ENCODE measurements at places on chromosomes 2 and 18. TPM values are rescaled to one million over a fixed set of nuclear protein-coding genes. Genes with fewer than 3 reads are reported as not detected.
A peak's percentile ranks its signal among the peaks of the same experiment; 100 is the strongest.

The KCNG2 gene
- total RNA-seq, result 0.66 TPM

- no peak for DNase-seq
These were observed 13.7 kb upstream of the TEX261 start for GRCh38 chr2:71008342-71008741.

- DNase-seq, result no peak
These were observed 30.3 kb downstream of the PROC start for GRCh38 chr2:127448526-127448925.

- no peak for DNase-seq
These were observed 66.0 kb downstream of the STPG4 start for GRCh38 chr2:47089083-47089464.

The MC4R gene
- not detected for total RNA-seq

GRCh38 chr18:10441472-10441871 lies 13.0 kb upstream of the APCDD1 start:
- DNase-seq, result no peak

The RIF1 gene
- 50.5 TPM for total RNA-seq

DNA sequence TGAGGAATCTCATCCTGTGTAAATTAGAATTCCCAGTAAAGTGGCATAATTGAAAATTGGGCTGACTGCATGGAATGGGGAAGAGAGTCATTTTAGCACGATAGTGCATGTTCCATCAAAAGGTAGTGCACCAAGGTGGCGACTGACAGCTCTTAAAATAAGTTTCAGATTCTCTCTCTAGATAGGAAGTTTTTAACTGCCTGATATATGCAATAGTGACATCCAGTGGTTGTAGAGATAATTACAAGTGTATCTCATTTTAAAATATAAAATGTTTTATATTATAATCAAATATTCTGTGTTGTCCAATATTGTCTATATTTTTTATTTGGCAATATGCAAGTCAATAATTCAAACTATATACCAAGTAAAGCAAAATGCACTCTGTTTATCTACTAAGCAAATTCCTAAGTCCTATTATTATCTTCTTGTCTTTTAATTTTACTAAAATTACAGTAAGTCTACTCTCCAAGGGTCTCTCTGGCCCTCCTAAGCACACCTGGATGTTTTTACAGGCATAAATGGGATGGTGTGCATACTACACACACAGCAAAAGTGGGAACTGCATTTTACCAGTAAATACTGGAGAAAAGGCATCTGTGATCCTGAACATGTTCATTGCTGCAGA lies 397.7 kb upstream of the HNRNPA3 start:
- no peak for DNase-seq

GRCh38 chr2:29544031-29544430 lies 377.4 kb downstream of the ALK start:
- DNase-seq, result no peak

The CHRNG gene
- not detected for total RNA-seq

DNA sequence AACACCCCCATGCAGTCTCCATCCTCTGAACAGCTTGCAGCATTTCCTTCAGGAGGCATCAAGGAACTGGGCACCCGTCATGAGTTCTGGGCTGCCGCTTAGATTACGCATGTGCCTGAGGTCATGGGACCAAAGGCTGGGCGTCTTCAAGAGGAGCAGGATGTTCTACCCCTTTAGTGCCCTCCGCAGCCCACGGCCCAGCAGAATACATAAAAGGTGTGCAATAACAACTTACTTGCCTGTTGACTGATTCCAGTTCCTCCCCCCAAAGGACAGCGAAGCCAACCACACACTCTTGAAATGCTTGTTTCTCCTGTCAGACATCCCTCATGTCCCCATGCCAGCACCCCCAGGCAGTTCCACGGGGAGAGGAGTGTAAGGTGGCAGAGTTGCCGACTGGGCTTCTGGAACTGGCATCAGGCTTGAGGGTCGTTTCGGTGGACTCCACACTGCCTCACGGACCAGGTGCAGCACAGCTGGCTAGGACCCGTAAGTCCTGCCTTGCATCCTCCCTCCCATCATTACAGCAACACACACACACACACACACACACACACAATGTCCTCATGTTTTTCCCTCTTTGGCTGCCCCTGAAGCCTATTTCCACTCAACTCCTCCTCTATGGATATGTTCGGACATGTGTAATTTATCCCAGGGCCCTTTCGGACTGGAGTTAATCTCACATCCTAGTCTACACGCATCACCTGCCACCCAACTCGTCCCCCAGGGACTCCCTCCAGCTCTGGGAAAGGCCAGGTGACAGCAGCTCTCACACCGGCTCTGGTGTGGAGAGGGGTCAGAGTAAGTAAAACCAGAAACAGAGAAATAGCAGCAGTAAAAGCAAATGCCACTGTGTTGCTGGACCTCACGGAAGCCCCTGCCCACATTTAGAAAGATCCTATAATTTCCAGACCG lies 200.7 kb downstream of the BCL11A start:
- no peak for DNase-seq

The CRACDL gene
- total RNA-seq, result 12.1 TPM

The GAD1 gene
- total RNA-seq, result 0.48 TPM

The ALK gene
- 0.64 TPM for total RNA-seq

- DNase-seq, result no peak
These were observed 2.7 kb upstream of the MTLN start for GRCh38 chr2:110215091-110215490.

GRCh38 chr2:186697536-186697935 lies 3.7 kb downstream of the FAM171B start:
- DNase-seq, result no peak

DNA sequence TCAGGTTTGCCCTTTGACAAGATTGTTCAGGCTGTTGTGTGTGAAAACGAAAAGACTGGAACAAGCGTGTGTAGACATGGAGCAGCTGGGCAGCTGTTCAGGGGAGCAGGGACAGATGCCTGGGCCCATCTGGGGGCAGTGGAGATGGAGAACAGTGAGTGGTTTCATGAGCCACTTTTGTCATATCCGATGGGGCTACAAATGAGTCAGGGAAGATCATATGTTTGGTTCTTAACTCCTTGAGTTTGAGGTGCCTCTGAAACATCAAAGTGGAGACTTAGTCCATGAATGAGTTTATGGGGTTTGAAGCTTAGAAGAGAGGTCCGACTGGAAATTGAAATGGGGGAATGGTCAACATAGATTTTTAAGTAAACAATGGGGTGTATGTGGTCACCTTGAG lies 9.3 kb upstream of the PLB1 start:
- DNase-seq, result no peak

The HTR2B gene
- 0.29 TPM for total RNA-seq

The ERFE gene
- not detected for total RNA-seq

GRCh38 chr18:60649107-60649506 lies 276.5 kb upstream of the MC4R start:
- no peak for DNase-seq

- no peak for DNase-seq
These were observed 23.4 kb upstream of the TMEM87B start for GRCh38 chr2:112031473-112032223.

GRCh38 chr2:197848602-197849001 lies 44.2 kb downstream of the PLCL1 start:
- DNase-seq, result no peak

The ZDBF2 gene
- total RNA-seq, result 7.2 TPM

- DNase-seq, result no peak
These were observed 379.0 kb upstream of the FANCL start for GRCh38 chr2:58620093-58620492.

DNA sequence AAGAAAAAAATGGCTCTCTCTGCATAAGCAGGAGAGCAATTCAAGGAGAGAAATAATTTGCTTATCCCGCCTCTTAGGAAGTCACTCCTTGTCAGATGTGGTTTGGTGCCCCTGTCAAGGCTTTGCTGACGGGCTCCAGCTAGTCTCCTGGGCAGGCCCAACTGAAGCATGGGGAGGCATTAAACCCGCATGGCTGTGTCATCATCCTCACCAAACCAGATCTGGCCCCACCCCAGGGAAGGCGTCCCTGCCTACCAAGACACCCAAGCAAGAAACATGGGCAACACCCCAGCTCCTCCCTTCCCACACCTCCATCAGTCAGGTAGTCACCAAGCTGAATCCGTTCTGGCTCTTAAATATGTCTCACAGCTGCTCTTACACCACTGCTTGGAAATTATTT lies 108.0 kb downstream of the SGPP2 start:
- DNase-seq, result no peak

The ABCA12 gene
- total RNA-seq, result not detected

The CFAP65 gene
- total RNA-seq, result not detected

DNA sequence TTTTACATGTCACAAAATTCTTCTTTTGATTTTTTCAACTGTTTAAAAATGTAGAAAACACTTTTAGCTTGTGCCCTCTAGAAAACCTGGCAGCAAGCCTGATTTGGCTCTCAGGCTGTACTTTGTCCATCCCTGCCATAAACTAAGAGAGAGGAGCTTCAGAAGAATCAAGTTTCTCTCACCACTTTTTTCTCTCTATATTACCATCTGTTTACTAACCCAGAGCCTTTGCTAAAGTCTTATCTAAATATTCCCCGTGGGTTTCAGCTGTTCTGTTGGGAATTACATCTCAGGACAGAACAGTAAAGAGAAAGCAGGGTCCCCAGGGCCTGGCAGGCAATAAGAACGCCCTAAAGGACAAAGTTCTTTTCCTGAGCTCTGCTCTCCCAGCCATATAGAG lies 409.1 kb upstream of the CRIM1 start:
- no peak for DNase-seq

DNA sequence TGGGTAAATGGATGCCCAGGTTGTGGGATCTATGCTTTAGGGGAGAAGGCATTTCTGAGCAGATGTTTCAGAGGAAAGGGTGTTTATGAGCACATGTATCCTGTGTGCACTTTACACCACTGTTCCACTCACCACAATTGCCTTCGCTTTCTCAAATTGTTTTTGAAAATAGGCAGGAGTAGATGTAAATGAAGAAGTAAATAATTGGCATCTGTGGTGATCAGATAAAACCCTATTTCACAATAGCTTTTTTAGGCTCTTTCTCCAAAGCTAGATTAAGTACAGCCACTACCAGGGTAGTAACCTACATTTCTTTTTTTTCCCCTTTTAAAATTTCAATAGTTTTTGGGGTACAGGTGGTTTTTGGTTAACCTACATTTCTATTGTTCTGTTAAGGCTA lies 40.6 kb downstream of the TMEM178A start:
- no peak for DNase-seq

DNA sequence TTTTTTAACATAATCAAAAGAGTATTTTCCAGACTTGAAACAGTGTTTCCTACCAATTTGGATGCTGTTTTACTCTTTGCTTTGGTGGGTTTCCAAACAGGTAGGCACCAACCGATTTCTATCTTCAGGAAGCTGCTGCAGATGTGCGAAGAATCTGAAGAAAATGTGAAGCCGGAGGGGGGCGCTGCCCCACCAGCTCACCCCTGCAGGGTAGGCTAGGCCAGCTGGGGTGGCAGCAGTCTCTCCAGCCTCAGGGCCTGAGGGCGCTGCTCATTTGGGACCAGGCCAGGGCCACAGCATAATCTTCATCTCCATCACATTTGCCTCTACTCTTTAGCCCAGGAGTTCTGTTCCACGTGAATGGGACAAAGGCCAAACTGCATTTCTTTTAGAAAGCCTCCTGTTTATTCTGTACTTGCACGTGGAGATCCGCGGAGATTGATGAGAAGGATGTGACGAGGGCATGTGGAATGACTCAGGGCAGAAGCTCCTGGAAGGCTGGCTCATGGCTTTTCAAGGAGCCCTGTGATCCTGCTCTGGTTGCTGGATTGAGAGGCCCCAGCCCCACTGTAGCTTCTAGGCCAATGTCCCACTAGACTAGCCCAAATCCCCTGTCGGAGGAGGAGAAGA lies 84.2 kb upstream of the FAM136A start:
- peak; percentile 27 for DNase-seq

GRCh38 chr2:38064801-38065501 lies 11.0 kb downstream of the CYP1B1 start:
- no peak for DNase-seq

The CYP27C1 gene
- total RNA-seq, result 0.29 TPM

All from breast epithelium (tissue), 4 donors.